ENCODE measurements at places on chromosomes 7 and 10. TPM values are rescaled to one million over a fixed set of nuclear protein-coding genes. Genes with fewer than 3 reads are reported as not detected.

The TMEM229A gene
- not detected for total RNA-seq

The SRI gene
- total RNA-seq: 101 TPM

The NEUROD6 gene
- total RNA-seq: not detected

The ADAM12 gene
- 0.84 TPM for total RNA-seq

The ATP6V0E2 gene
- total RNA-seq: 10.4 TPM

The VWC2 gene
- total RNA-seq: not detected

Data from activated B cell treated with CpG ODN at 0.5 μM for 24 hours (primary cell).